ENCODE measurements at places on chromosomes 12 and 14.

DNA sequence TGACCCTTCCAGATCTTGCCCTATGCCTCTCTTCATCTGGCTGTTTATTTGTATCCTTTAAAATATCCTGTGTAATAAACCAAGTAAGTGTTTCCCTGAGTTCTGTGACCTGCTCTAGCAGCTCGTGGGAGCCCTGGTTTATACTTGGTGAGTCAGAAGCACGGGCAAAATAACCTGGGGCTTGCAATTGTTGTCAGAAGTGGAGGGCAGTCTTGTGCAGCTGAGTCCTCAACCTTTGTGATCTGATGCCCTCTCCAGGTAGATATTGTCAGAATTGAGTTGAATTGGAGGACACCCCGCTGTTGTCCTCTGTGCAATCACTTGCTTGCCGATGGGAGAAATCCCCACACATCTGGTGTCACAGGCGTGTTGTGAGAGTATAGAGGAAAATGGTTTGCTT, 62.5 kb upstream of the PRICKLE1 start:
- no peak for DNase-seq
- no peaks in the 10 kb centered on the region for H3K4me1 ChIP-seq
- H3K27ac ChIP-seq, result no peak overlapping the region
- H3K4me3 ChIP-seq, result no peak overlapping the region
- H3K36me3 ChIP-seq, result no peaks in the 10 kb centered on the region
- H3K27me3 ChIP-seq, result no peaks in the 10 kb centered on the region

DNA sequence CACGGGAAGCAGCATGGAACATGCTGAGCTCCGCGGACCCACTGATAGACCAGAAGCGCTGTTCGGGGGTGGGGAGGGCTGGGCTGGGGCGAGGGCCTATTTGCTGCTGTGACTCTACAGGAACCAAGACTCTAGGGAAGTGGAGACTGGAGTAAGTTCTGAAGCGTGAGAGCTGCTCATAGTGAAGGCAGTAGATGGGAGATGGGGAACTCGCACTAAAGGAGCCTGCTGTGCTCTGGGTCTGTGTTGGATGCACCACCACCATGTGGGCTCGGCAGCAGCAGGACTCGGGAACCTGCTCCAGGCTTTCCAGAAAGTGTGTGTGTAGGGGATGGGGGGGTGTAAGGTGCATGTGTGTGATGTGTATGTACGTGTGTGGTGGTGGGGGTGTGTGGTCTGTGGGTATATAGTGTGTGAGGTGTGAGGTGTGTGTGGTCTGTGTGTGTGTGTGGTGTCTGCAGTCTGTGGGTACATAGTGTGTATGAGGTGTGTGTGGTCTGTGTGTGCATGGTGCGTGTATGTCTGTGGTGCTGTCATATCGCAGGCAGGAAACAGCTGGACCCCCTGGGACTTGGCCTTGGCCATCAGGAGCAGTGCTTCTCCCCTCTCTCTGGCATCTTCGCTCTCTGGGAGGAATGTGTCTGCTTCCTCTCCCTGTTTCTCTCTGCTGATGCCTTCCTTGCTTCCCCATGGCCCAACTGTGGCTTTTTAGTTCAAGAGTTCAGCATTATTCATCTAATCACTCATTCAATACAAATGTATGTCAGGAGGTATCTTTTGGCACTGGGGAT, 378.9 kb downstream of the FUT8 start:
- H3K27me3 ChIP-seq, result no peaks in the 10 kb centered on the region
- no peaks in the 10 kb centered on the region for H3K4me1 ChIP-seq
- DNase-seq, result peak; percentile 73
- no peaks in the 10 kb centered on the region for H3K36me3 ChIP-seq
- H3K4me3 ChIP-seq, result no peak overlapping the region

GRCh38 chr12:32437095-32437515, 37.7 kb downstream of the FGD4 start:
- H3K36me3 ChIP-seq, result peaks cover 2% of the 10 kb centered on the region
- H3K27ac ChIP-seq, result no peak overlapping the region
- H3K27me3 ChIP-seq, result no peaks in the 10 kb centered on the region
- H3K4me3 ChIP-seq, result no peak overlapping the region

- H3K4me1 ChIP-seq, result no peaks in the 10 kb centered on the region
- H3K4me3 ChIP-seq, result no peak overlapping the region
- H3K36me3 ChIP-seq, result peaks cover 8% of the 10 kb centered on the region
- no peaks in the 10 kb centered on the region for H3K27me3 ChIP-seq
- DNase-seq, result no peak
These were observed 8.3 kb downstream of the REC8 start for GRCh38 chr14:24179961-24180796.

- H3K36me3 ChIP-seq, result no peaks in the 10 kb centered on the region
- H3K27ac ChIP-seq, result no peak overlapping the region
- H3K27me3 ChIP-seq, result peaks cover 4% of the 10 kb centered on the region
- H3K4me3 ChIP-seq, result no peak overlapping the region
- no peak for DNase-seq
These were observed 48.3 kb downstream of the MVK start for GRCh38 chr12:109621901-109622364.

DNA sequence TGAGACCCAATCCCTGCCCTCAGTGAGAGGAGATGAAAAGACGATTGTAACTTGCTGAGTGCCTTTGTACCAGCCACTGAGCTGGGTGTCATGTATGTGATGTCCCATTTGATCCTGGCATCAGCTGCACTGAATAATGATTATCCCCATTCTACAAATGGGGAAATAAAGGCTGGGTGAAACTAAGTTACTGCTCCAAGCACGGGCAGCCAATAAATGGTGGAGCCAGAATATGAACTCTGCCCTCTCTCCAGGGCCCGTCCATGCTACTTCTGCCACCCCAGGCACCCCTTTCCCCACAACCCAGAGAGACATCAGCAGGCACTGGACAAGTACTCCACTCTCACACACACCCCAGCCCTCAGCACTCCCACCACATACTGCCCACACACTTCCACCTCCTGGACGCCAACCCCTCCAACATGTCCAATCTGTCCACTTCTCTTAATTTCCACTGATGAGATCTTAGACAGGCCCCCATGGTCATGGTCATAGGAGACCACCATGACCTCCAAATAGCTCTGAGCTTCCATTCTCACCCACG, 115.8 kb downstream of the DICER1 start:
- H3K4me1 ChIP-seq, result no peaks in the 10 kb centered on the region
- H3K4me3 ChIP-seq, result no peak overlapping the region
- H3K36me3 ChIP-seq, result no peaks in the 10 kb centered on the region

- no peak overlapping the region for H3K27ac ChIP-seq
- peaks cover 11% of the 10 kb centered on the region for H3K4me1 ChIP-seq
- peak; percentile 91 for DNase-seq
- H3K27me3 ChIP-seq, result peaks cover 6% of the 10 kb centered on the region
- H3K4me3 ChIP-seq, result no peak overlapping the region
These were observed 42.7 kb downstream of the TMBIM6 start for GRCh38 chr12:49783917-49784676.

DNA sequence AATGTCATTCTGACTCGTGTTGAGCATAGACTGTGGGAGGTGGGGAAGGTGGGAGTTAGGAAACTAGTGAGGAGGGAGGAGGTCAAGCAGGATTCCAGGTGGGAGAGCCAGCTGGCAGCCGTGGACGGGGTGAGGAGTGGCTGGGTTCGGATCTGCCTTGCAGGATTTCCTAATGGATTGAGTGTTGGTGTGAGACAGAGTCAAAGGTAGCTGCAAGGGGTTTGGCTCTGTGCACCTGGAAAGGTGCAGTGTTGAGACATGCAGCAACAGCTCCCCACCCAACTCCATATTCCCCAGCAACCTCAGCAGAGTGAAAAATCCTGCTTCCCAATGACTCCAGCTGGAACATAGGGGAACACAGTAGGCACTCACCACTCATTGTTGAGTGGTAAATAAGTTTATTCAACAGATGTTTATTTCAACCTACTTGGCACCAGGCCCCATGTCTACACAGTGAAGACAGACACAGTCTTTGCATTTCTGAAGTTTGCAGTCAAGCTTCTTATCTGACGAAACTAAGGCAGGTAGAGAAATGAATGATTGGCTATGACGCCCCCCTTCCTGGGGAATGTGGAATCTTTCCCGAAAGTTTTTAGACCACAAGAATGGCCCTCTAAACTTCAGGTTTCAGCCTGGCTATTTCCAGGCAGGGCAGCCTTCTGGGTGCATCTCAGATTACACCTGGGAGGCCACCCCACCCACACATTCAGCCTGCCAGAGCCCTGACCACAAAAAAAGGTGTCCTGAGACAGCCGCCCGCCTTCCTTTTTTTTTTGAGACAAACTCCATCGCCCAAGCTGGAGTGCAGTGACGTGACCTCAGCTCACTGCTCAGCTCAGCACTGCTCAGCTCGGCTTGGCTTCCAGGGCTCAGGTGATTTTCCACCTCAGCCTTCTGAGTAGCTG, 37.9 kb upstream of the PLEKHG6 start:
- H3K36me3 ChIP-seq, result no peaks in the 10 kb centered on the region
- peak; percentile 74 for DNase-seq
- H3K4me1 ChIP-seq, result peaks cover 15% of the 10 kb centered on the region
- H3K27ac ChIP-seq, result peak overlapping the region; percentile 83
- no peak overlapping the region for H3K4me3 ChIP-seq

DNA sequence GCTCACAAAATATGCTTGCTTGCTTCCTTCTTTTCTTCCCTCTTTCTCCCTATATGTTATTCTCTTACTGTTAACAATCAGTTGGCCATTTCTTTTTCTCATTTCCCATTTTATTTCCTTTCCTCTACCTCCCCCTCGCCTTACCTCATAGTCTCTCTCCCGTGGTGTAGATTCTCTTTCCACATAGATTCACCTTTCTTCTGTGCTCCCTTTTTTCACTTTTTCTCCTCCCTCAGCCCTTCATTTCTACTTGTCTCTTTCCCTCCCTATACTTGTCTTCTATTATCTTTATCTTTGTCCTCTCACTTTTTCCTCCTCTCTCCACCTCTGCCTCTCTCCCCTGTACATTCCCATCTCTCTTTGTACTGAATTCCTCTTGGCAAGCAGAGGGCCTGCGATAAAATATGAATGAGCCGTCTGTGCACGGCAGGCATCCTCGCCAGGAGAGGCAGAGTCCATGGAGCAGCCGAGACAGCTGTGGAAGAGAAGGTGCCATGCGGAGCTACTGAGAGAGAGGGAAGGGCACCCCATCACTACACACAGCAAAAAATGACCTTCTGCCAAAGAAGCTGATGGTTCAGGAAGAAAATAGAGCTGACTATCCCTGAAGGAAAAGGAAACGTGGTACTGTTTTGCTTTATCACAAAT, 12.1 kb downstream of the C14orf93 start:
- no peaks in the 10 kb centered on the region for H3K27me3 ChIP-seq
- no peak for DNase-seq

GRCh38 chr12:92019491-92020277, 126.0 kb downstream of the BTG1 start:
- no peak for DNase-seq
- no peak overlapping the region for H3K27ac ChIP-seq
- peaks cover 3% of the 10 kb centered on the region for H3K4me1 ChIP-seq

- H3K4me3 ChIP-seq, result no peak overlapping the region
- no peak overlapping the region for H3K27ac ChIP-seq
- H3K36me3 ChIP-seq, result no peaks in the 10 kb centered on the region
- H3K27me3 ChIP-seq, result no peaks in the 10 kb centered on the region
- DNase-seq, result no peak
These were observed 45.7 kb downstream of the LMO3 start for GRCh38 chr12:16560273-16560672.

DNA sequence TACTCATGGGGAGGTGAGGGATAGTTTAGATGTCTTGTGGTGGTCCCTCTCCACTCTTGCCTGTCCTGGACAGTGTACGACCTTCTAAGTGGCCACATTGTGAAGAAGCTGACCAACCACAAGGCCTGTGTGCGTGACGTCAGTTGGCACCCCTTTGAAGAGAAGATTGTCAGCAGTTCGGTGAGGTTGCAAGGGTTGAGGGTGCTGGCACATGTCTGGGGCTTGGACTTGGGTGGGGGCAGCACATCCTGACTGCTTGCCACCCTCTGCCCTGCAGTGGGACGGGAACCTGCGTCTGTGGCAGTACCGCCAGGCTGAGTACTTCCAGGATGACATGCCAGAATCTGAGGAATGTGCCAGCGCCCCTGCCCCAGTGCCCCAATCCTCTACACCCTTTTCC, 7.6 kb upstream of the FITM1 start:
- no peak overlapping the region for H3K27ac ChIP-seq
- no peaks in the 10 kb centered on the region for H3K4me1 ChIP-seq
- H3K4me3 ChIP-seq, result no peak overlapping the region

DNA sequence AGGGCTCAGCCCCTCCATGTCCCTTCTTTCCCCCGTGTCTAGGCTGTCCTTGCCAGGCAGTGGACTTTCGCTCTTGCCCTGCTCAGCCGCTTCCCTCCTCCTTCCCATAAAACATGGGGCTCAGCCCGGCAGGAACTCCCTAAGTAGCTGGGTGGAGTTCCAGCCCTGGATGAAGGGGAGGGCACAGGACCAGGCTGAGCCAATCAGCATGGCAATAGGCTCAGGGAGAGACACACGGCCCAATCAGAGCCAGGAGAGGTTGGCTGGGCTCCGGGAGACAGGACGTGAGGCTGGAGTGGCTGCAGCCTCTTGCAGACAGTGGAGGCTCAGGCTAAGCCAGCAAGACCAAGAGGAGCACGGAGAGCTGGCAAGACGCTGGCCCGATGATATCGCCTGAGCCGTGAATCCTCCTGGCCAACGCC, 54.3 kb downstream of the GALNT9 start:
- no peaks in the 10 kb centered on the region for H3K36me3 ChIP-seq
- peaks cover 16% of the 10 kb centered on the region for H3K27me3 ChIP-seq
- peak; percentile 84 for DNase-seq
- no peak overlapping the region for H3K4me3 ChIP-seq
- H3K4me1 ChIP-seq, result peaks cover 2% of the 10 kb centered on the region

DNA sequence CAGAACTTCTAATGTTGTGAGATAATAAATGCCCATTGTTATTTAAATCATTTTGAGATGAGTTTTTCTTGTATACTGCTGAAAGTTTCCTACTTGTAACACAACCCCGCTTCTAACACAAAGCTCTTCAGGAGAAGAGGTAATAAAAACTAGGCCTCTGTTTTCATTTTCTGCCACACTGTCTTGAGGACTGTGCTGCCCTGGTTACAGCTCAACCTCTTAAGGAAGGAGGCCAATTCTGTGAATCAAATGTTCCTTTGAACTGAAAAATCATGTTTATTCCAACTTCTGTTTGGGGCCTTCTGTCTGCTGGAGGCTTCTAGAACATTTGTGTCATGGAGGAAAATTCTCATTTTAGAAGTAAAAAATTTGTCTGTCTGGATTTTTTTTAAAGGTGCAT, 100.3 kb downstream of the LRIG3 start:
- no peak overlapping the region for H3K4me3 ChIP-seq
- no peak for DNase-seq
- H3K27ac ChIP-seq, result no peak overlapping the region
- no peaks in the 10 kb centered on the region for H3K36me3 ChIP-seq
- no peaks in the 10 kb centered on the region for H3K27me3 ChIP-seq

GRCh38 chr14:77343662-77344061, 22.8 kb downstream of the GSTZ1 start:
- no peak for DNase-seq
- H3K27me3 ChIP-seq, result no peaks in the 10 kb centered on the region
- H3K27ac ChIP-seq, result no peak overlapping the region
- H3K36me3 ChIP-seq, result peaks cover 6% of the 10 kb centered on the region

- peak overlapping the region; percentile 53 for H3K4me3 ChIP-seq
- H3K36me3 ChIP-seq, result no peaks in the 10 kb centered on the region
- no peaks in the 10 kb centered on the region for H3K4me1 ChIP-seq
These were observed 600 bp downstream of the SYT10 start for GRCh38 chr12:33438851-33439586.

GRCh38 chr14:34023824-34024767, 73.2 kb upstream of the EGLN3 start:
- H3K4me3 ChIP-seq, result no peak overlapping the region
- no peaks in the 10 kb centered on the region for H3K36me3 ChIP-seq
- no peak overlapping the region for H3K27ac ChIP-seq
- no peaks in the 10 kb centered on the region for H3K4me1 ChIP-seq
- peaks cover 2% of the 10 kb centered on the region for H3K27me3 ChIP-seq

Data from lung (tissue), 17 donors.